ENCODE measurements at places on chromosomes 11 and 22. TPM values are rescaled to one million over a fixed set of nuclear protein-coding genes. Genes with fewer than 3 reads are reported as not detected.

- H3K36me3 ChIP-seq: no peaks in the 10 kb centered on the region
- no peaks in the 10 kb centered on the region for H3K4me1 ChIP-seq
- H3K4me3 ChIP-seq: no peak overlapping the region
- DNase-seq: no peak
- H3K27me3 ChIP-seq: no peaks in the 10 kb centered on the region
Measured at GRCh38 chr11:110896358-110896757, 184.1 kb upstream of the ARHGAP20 start.

GRCh38 chr11:130180896-130181294 lies 21.3 kb downstream of the ST14 start:
- no peaks in the 10 kb centered on the region for H3K27me3 ChIP-seq
- peak overlapping the region; percentile 65 for H3K27ac ChIP-seq
- peaks cover 27% of the 10 kb centered on the region for H3K4me1 ChIP-seq
- no peaks in the 10 kb centered on the region for H3K36me3 ChIP-seq

GRCh38 chr22:32018056-32018455 lies 25.0 kb upstream of the SLC5A1 start:
- no peak for DNase-seq
- H3K27me3 ChIP-seq: peaks cover 8% of the 10 kb centered on the region
- no peak overlapping the region for H3K4me3 ChIP-seq
- no peak overlapping the region for H3K27ac ChIP-seq

GRCh38 chr22:47201186-47201995 lies 438.9 kb downstream of the TBC1D22A start:
- H3K27ac ChIP-seq: no peak overlapping the region
- H3K4me3 ChIP-seq: no peak overlapping the region
- no peaks in the 10 kb centered on the region for H3K36me3 ChIP-seq
- peaks cover 4% of the 10 kb centered on the region for H3K27me3 ChIP-seq

DNA sequence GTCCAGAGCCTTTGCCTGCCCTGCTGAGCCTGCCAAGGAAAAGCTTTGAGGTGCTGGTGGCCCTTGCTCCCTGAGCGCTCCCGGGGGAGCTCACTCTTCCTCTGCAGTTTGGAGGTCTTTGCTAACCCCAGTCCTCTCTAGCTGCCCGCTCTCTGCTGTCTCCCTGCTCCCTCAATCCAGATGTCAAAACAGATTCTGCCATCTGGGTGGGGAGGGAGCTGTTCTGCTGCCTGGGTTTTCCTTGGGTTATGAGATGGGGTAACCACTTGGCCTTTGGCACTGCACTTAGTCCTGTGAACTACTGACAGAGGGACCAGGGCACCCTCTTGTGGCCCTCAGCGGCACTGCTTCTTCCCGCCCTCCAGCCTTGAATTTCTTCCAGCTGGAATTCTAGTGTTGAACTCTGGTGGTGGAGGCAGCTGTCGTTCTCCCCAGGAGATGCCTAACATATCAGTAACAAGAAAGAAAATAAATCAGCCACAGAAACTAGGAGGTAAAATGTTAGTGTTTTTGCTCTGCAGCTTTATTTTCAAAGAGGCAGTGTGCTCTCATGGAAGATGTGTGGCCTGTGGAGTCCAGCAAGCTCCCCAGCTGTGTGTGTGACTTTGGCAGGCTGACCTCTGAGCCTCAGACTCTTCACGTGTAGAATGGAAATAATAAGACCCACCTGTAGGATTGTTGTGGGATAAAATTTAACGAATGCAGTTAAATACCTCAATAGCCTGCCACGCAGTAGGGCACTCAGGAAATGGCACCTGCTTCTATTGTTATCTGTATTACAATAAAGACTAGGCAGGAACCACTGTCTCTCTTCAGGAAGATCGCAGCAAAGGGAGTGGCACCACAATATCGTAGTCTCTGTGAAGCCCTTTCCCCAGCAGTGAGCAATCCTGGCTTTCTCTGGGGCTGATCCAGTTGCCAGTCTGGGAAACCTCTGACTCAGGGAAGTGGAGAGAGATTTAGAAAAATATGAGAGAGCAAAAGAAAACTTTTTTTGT lies 23.4 kb downstream of the ARFGAP2 start:
- H3K36me3 ChIP-seq: no peaks in the 10 kb centered on the region
- no peak overlapping the region for H3K4me3 ChIP-seq
- no peak overlapping the region for H3K27ac ChIP-seq
- no peaks in the 10 kb centered on the region for H3K27me3 ChIP-seq
- peaks cover 14% of the 10 kb centered on the region for H3K4me1 ChIP-seq

DNA sequence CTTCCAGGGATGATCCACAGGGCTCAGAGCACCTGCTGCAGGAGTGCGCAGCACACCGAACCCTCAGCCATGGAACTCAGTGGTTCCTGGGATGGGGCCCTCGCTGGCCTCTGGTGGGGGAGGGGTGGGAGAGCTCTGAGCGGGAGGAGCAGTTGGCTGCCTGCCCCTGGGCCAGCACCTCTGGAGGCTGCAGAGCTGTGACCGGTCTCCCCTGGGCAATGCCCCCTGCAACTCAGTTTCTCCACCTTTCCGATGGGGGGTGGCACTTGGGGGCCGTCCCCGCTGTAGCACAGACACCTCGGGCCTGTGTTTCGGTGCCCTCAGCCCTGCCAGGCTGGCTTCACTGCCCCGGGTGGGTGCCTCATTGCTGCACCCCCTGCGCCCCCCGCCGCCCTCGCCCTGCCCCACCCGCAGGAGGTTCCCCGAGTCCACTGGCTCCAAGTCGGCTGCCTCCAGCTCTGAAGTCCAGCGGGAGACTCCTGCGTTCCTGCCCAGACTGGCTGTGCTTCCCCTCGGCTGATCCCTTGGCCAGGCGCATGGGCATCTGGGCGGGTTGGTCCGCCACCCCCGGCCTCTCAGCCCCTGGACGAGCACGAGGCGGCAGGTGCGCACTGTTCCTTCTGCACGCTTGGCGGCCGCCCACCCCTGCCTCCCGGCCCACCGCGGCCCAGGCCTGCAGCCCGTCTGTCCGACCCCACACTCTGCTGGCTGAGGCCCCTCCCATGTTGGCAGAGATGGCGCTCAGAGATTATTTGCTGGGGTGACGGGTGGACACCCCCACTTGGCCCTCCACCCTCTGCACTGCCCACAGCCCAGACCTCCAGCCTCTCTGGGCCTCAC lies 1.8 kb downstream of the MUC6 start:
- no peak overlapping the region for H3K27ac ChIP-seq
- no peaks in the 10 kb centered on the region for H3K36me3 ChIP-seq
- H3K4me1 ChIP-seq: peaks cover 4% of the 10 kb centered on the region

Gene PTGDR2
- 0.18 TPM for total RNA-seq

Gene PTPRCAP
- 1.9 TPM for total RNA-seq

Gene FAM227A
- total RNA-seq: 0.72 TPM

Gene FERMT3
- total RNA-seq: 25.8 TPM

Gene TSSK2
- not detected for total RNA-seq

Gene HEPHL1
- total RNA-seq: not detected

Gene KCNQ1OT1
- total RNA-seq: 0.84 TPM

Measured in adrenal gland (tissue), 19 donors.